ENCODE measurements at places on chromosomes 7 and 10. TPM values are rescaled to one million over a fixed set of nuclear protein-coding genes. Genes with fewer than 3 reads are reported as not detected.

RNF32 gene
- total RNA-seq: 4.1 TPM

TMEM270 gene
- total RNA-seq: not detected

GRCh38 chr7:32516551-32517100, 21.3 kb downstream of the AVL9 start:
- peak; percentile 70 for DNase-seq

DNA sequence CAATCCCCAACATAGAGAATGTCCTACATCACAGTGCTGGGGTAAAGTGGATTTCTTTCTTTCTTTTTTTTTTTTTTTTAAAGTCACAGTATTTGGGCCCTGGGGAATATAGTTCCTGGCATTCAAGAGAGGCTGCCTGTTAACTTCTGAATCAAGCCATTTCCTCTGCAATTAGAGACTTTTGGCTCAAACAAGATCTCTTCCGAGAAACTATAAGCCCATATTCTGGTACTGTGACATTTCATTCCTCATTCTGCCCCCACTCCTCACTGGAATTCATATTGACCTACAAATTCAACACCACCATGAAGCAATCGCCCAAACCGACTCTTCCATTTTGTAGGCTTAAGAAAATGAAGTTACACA, 187.4 kb downstream of the PHTF2 start:
- peak; percentile 55 for DNase-seq

- DNase-seq: no peak
Measured at GRCh38 chr10:63703113-63703670, 182.0 kb downstream of the REEP3 start.

DNA sequence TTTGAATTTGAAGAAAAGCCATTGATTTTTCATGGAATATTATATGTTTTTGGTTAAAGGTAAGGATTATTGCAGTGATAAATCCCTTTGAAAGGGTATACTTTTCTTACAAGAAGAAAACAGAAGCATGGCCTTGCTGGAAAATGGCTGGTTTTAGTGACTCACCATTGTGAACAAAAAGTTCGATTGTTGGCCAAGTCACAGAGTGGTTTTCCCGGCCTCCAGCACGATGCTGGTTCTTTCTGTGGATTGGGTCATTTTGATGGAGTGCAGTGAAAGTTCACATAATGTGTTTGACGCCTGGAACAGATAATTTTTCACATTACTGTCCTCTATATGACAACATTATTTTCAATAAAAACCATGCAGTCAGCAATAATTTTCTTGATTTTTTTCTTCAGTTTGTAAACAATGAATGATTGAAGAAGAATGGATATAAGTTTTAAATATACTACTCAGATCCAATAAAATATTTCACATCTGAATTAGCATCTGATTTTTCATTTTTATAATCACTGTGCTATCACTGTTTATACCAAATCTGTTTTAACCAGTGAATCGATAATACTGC, 60.9 kb downstream of the RBM20 start:
- DNase-seq: peak; percentile 41

GRCh38 chr7:2175514-2175913, 57.2 kb downstream of the MAD1L1 start:
- peak; percentile 97 for DNase-seq

- peak; percentile 63 for DNase-seq
Measured at GRCh38 chr7:81053623-81054022, 134.8 kb upstream of the SEMA3C start.

GRCh38 chr7:125084196-125084595, 154.6 kb upstream of the POT1 start:
- DNase-seq: no peak
